Stimulated activated CD8-positive, alpha-beta memory T cell treated with anti-CD3 and anti-CD28 coated beads, Interleukin-15, amount 100 ng/mL, for 4 hours (primary cell): ENCODE measurements at places on chromosomes 5 and 9.

GRCh38 chr5:71662381-71662780 lies 56.7 kb upstream of the CARTPT start:
- DNase-seq = no peak

GRCh38 chr9:85995599-85995998 lies 54.7 kb downstream of the NAA35 start:
- no peak for DNase-seq

DNA sequence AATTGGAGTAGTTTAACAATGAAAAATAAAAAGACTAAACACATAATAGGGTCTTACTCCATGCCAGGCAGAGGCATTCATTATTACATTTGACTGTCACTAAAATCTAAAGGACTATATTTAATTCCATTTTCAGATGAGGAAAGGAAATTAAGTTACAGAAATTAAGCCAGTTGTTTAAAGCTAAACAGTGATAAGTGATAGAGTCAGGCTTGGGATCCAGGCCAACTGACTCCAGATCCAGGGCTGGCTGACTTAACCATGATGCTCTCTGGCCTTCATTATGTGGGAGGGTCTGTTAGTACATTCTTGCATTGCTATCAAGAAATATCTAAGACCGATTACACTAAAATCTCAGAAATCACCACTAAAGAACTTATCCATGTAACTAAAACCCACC lies 107.2 kb downstream of the ARHGEF28 start:
- no peak for DNase-seq

DNA sequence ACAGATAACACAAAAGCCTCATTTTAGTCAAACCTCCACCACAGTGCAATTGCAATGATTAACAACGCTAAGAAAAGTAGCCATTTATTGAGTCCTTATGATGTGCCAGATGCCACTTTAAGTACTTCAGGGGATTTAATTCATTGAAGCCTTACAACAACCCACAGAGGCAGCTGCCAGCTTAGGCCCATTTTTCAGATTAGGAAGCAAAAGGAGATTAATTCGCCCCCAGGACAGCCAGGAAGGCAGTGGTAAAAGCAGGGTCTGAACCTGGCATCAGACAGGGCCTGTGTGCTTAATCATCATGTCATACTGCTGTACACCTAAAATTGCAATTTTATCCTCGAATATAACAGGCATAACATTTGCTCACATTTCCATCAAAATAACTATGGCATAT lies 23.9 kb downstream of the MED27 start:
- DNase-seq = no peak

DNA sequence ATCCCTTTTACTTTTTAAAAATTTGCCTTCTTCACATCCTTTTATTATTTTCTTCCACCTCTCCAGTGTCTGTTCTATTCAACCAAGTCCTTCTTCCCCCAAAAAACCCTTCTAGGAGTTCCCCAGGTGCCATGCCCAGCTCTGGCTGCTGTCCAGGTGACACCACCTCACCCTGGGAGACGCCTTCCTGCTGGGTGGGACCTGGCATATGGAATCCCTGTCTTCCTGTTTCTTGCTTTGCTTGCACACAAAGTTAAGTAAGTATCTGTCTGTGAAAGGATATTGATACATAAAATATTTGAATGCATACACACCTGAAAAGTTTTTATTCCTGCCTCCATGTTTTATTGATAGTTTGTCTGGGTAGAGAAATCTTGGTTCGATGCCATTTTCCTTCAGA lies 23.1 kb upstream of the MED10 start:
- DNase-seq = no peak

DNA sequence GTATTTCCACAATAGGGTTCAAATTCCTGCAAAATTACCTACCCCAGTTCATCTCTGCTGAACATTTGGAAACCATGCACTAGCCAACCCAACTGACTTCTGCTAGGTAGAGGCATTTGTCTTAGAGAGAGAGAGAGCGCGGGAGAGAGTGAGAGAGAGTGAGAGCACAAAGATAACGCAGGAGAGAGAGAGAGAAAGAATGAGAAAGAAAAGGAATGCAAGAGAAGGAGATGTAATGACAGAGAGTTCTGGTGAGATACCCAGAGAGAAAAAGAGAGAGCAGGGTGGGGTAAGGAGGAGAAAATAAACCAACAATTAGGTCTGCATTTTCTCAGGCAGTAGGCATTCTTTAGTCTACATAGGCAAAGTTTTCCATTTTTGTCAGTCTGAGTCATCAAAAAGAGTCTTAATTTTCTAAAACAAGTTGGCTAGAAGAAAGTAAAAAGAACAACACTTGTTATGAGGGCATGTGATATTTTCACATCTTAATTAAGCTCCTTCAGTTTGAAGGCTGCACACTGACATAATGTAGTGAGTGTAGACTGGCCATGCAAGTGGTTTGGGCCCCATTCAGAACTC lies 98.2 kb downstream of the MAP1B start:
- no peak for DNase-seq

DNA sequence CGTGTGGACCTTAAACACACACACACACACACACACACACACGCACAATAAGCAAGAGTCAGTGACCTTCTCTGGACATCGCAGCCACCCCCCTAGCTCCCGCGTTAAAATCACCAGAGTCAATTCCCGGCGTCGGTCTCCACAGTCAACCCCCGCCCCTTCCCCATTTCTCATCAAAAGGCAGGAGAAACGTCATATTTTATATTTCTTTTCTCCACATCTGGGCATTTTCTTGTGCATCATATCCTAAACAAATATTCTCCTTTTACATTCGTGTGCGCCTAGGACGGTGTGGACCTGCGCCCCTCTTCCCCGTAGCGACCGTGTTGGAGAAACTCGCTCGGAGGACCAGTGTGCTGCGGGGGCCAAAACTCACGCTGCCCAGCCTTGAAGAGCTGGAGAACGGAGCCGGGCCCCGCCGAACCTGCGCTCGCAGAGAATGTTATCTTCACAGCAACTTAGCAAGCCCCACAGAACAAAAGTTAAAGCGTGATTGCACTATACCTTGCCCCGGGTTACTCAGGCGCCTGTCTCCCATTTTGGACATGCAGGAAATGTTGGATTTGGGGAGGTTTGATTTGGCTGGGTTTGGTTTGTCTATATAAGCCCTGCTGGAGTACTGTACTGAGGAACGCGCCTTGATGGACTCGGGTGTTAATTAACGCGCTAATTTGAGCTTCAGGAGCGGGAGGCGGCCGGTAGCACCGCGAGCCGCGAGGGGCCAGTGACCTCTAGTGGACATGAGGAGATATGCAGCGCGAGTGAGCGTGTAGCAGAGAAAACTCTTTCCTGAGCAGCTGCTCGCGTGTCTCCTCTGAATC lies 192.4 kb downstream of the MEF2C start:
- no peak for DNase-seq
